Endothelial cell of umbilical vein (primary cell): ENCODE measurements at places on chromosomes 13 and 19. TPM values are rescaled to one million over a fixed set of nuclear protein-coding genes. Genes with fewer than 3 reads are reported as not detected.

The CEACAM3 gene
- not detected in 2 replicates for total RNA-seq

The ANKLE1 gene
- 3.1 and 5.2 TPM in 2 replicates for total RNA-seq

The FOXA3 gene
- not detected in 2 replicates for total RNA-seq

The IGFL3 gene
- total RNA-seq: not detected in 2 replicates

The CCDC169 gene
- 2.5 and 5.3 TPM in 2 replicates for total RNA-seq

The A1BG gene
- total RNA-seq: 0.85 and 2.3 TPM in 2 replicates

The UFM1 gene
- 41.0 and 51.5 TPM in 2 replicates for total RNA-seq

The PTPRS gene
- 12.5 and 16.1 TPM in 2 replicates for total RNA-seq

The FREM2 gene
- not detected in 2 replicates for total RNA-seq

The PLA2G4C gene
- 32.6 and 63.4 TPM in 2 replicates for total RNA-seq

The TTYH1 gene
- total RNA-seq: not detected in 2 replicates

The MYO1F gene
- total RNA-seq: 0.07 and 0.22 TPM in 2 replicates
